ENCODE measurements at places on chromosomes 16 and 17. TPM values are rescaled to one million over a fixed set of nuclear protein-coding genes. Genes with fewer than 3 reads are reported as not detected.

DNA sequence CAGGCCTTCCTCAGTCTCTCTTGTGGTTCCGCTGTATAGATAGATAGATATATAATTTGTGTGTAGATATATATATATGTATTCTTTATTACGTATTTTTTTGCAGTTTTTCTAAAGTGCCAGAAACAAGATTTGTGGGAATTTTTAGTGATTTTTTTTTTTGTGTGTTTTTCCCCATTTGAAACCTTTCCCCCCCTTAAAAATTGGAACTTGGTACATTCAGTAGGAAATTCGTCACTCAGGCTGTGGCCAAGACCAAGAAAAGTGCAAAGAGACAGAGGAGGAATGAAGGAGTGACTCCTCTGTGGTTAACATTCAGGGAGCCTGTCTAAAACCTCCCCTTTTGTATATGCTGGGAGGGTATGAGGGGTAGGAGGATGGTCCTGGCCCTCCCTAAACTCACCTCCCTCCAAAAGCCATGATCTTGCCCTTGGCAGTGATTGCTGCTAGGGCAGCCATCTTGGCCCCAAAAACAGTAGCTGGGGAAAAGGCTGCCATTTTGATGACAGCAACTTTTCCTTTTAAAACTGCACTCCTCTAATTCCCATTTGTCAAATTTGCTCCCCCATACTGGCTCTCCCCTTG is 15.2 kb downstream of the CHRNB1 start:
- no peak for DNase-seq

- no peak for DNase-seq
Observed at GRCh38 chr17:48633266-48633677, 7.1 kb upstream of the HOXB9 start.

GRCh38 chr17:11242411-11242810 is 1.4 kb downstream of the SHISA6 start:
- DNase-seq, result no peak

DNA sequence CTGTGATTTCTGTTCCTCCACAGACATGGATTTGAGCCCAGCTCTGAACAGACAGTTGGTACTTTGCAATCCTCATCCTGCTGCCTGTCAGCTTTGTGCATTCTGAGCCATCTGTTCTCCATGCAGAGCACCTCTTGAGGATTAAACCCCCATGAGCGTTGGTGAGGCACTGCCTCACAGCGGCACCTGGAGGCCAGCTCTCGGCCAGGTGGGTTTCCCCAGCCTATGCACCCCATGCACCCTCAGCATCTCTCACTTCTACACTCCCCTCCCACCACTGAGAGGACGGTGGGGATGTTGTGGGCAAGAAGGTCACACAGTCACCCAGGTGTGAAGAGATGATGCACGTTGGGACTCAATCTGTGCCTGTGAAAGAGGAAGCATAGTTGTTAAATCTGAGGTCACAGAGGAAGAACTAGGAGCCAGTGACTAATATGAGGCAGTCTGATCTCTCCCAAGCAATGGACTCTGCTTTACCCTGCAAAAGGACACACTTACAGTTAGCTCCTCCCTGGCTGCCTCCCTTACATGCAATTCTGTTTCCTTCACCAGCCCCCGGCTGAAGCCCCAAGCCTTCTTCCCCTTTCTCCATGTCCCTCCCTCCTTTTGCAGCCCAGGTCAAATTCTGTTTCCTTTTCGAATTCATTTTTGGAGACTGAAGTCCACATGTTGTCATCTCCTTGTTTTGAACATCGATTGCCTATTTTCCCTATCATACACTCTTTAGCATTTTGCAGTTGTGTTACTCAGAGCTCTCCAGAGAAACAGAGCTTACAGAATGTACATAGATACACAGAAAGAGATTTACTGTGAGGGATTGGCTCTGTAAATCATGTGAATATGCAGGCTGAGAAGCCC is 58.5 kb downstream of the HS3ST3B1 start:
- DNase-seq, result no peak

GRCh38 chr17:1541367-1541904 is 21.2 kb downstream of the PITPNA start:
- DNase-seq, result no peak

The GP1BA gene
- not detected for total RNA-seq
